ENCODE measurements at places on chromosomes 2 and 18.
A peak's percentile ranks its signal among the peaks of the same experiment; 100 is the strongest.

GRCh38 chr18:6013171-6013810 lies 118.0 kb upstream of the TMEM200C start:
- DNase-seq, result no peak

GRCh38 chr18:73419531-73419930 lies 551.7 kb upstream of the NETO1 start:
- no peak for DNase-seq

DNA sequence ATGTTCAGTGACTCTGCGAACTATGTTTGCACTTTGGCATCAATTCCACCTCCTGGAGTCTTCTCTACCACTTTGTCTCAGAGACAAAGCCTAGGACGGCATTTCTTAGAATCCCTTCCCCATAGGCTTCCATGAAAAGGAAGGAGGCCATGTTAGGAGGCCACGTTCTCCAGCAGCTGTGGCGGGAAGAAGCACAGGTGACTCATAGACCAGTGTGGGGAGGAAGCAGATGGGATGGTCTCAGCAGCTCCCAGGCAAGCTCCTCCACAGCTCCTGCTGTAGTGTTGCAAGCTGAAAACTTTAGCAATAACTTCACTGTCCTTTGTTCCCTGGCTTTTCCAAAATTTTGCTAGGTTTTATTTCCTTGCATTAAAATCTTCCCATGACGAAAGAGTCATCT lies 781.3 kb upstream of the ID2 start:
- no peak for DNase-seq

GRCh38 chr2:186696290-186696689 lies 2.4 kb downstream of the FAM171B start:
- DNase-seq, result no peak

DNA sequence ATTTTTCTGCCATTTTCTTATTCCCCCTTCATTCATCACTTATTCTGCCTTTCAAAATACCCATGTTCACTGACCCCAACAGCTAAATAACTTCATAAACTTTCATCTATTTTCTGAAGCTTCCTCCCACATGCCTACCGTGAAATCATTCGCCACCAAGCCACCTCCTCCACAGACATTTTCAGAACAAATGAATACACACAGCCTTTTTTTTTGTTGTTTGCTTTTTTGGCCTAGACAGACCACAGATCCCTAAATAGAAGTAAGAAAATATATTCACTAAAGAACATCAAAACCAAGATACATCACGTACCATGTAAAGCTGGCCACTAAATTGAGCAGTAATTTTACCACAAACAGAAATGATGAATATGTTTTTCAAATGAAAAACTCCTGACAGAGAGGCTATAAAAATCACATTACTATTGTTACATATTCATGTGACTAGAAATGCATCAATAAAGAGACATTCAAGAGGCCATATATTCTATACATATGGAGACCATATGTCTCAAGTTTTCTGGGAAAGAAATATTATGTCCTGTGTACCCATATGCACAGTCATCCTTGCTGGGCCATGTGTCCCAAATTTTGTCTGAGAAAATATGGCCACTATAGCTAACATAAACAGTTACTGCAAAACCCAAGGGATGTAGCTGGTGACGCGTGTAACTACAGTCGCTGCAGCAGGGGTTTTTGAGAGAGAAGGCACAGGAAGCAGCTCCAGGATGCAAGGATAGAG lies 200.3 kb downstream of the FBXO15 start:
- DNase-seq, result no peak

GRCh38 chr2:64040161-64040560 lies 20.9 kb upstream of the VPS54 start:
- DNase-seq, result no peak

GRCh38 chr18:79400591-79401381 lies 5.1 kb downstream of the NFATC1 start:
- peak; percentile 80 for DNase-seq

DNA sequence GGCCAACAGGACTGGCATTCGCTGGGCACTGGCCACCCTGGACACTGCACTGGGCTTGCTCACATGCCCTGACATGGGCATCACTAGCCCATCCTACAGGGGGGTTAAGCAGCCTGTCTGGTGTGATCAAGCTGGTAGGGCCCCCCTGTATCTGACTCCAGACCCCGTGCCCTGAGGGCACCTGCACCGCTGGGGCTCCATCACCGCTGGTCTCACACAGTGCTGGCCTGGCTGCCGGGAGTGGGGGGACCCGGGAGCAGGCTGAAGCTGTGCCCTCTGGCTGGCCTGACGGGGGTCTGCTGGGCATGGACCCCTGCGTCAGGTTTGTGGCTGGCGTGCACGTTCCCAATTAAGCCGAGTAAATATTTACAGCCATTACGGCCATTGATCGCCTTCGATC lies 32.3 kb downstream of the KCNIP3 start:
- DNase-seq, result no peak

GRCh38 chr2:191597186-191597751 lies 80.7 kb upstream of the NABP1 start:
- DNase-seq, result no peak

- no peak for DNase-seq
Measured at GRCh38 chr2:179376881-179377280, 112.2 kb upstream of the SESTD1 start.

GRCh38 chr2:223563462-223563861 lies 38.7 kb downstream of the SCG2 start:
- DNase-seq, result peak; percentile 42

- DNase-seq, result no peak
Measured at GRCh38 chr18:8142131-8142711, 467.0 kb upstream of the RAB12 start.

Measured in iPS-NIHi11 (cell line).